ENCODE measurements at places on chromosomes 4 and X. TPM values are rescaled to one million over a fixed set of nuclear protein-coding genes. Genes with fewer than 3 reads are reported as not detected.

Gene SSX2B
- not detected for total RNA-seq

Gene F8
- total RNA-seq = 49.9 TPM

Gene MAGEE1
- total RNA-seq = 6.1 TPM

Gene ADGRG2
- 4.3 TPM for total RNA-seq

Gene ZNF630
- 4.4 TPM for total RNA-seq

Gene NAT8L
- 0.23 TPM for total RNA-seq

Gene SNCA
- total RNA-seq = 12.6 TPM

Gene GNRHR
- total RNA-seq = not detected

GRCh38 chr4:146063143-146063542, 112.4 kb upstream of the LSM6 start:
- no peak overlapping the region for H3K27ac ChIP-seq
- H3K4me1 ChIP-seq = no peaks in the 10 kb centered on the region
- no peak for DNase-seq

DNA sequence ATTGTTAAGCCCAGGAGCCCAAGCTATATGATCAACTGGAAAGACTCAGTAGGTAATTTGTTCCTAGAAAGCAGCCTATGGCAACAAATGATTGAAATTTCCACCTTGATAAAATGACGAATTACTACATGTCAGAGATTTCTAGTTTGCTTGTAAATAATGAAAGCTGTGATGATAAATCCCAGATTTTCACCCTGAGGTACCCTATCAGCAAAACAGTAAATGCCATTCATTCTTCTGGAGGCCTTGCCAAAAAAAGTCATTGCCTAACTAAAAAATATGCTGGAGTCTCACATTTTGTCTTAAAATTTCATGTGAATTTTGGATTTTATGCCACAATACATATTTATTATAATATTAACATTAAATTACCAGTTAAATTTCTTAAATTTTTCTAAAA, 71.3 kb downstream of the PPEF2 start:
- no peak overlapping the region for H3K4me3 ChIP-seq
- no peaks in the 10 kb centered on the region for H3K4me1 ChIP-seq
- H3K36me3 ChIP-seq = no peaks in the 10 kb centered on the region
- H3K27me3 ChIP-seq = no peaks in the 10 kb centered on the region
- no peak overlapping the region for H3K27ac ChIP-seq

DNA sequence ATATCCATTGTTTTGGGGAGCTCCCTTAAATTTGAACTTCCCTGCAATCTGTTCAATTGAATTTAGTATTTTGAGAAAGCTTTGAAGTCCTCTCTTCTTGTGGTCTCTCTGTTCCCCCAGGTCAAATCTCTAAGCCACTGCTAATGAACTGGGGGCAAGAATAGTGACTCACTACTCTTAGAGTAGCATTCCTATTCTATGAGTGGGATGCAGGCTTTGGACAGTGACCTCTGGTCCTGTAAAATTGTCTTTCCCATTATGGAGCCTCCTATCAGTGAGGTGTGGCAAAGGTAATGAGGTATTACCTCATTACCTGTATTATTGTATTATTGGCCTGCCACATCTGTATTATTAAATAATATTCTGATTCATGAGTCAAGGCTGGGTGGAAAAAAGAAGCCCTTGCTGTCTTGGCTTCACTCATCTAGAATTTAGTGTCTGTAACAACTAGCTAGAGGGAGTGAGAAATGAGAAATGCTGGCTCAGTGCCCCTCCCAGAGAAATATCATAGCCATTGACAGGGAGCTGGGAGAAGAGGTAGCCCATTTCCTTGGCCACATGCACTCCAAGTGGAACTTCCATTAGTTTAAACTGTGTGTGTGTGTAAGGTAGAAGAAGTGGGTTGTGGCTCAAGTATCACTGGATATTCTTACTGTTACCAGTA, 393.9 kb upstream of the CTSO start:
- H3K4me3 ChIP-seq = no peak overlapping the region
- DNase-seq = no peak
- peaks cover 4% of the 10 kb centered on the region for H3K4me1 ChIP-seq
- no peak overlapping the region for H3K27ac ChIP-seq
- H3K36me3 ChIP-seq = no peaks in the 10 kb centered on the region

GRCh38 chr4:144421839-144422565, 224.0 kb upstream of the HHIP start:
- no peaks in the 10 kb centered on the region for H3K36me3 ChIP-seq
- no peak overlapping the region for H3K4me3 ChIP-seq
- no peak for DNase-seq

DNA sequence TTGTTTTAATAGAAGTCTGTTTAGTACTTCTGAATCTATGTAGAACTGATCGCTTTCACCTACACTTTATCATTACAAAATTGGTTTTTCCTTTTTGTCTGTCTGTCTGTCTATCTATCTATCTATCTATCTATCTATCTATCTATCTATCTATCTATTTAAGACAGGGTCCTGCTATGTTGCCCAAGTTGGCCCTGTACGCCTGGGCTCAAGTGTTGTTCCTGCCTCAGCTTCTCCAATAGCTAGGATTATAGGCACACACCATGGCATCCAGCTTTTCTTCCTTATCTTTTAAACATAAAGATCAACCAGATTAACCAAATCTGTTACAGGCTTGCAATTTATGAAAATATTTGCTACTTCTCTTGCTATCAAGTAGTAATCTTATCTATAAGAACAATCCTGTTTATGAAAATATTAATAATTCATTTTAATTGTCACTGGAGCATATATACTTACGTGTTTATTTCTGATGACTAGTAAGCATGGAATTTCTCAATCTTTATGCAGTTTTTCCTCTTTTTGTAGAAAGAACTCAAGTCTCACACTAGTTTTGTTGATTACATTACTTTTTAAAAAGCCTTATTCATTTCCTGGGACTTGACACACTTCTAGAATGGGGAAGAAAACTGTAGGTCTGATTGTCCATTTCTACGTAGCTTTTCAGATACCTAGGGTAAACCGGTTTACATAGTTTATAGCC, 24.5 kb downstream of the KIAA0232 start:
- H3K4me3 ChIP-seq = no peak overlapping the region
- no peak overlapping the region for H3K27ac ChIP-seq
- no peaks in the 10 kb centered on the region for H3K27me3 ChIP-seq

GRCh38 chr4:113292371-113293042, 243.1 kb downstream of the ANK2 start:
- no peaks in the 10 kb centered on the region for H3K36me3 ChIP-seq
- no peaks in the 10 kb centered on the region for H3K27me3 ChIP-seq
- no peak overlapping the region for H3K27ac ChIP-seq
- DNase-seq = peak; percentile 59
- no peaks in the 10 kb centered on the region for H3K4me1 ChIP-seq

- H3K27ac ChIP-seq = no peak overlapping the region
- no peak for DNase-seq
- no peaks in the 10 kb centered on the region for H3K36me3 ChIP-seq
Measured at GRCh38 chr4:85370400-85371032, 104.4 kb upstream of the ARHGAP24 start.

DNA sequence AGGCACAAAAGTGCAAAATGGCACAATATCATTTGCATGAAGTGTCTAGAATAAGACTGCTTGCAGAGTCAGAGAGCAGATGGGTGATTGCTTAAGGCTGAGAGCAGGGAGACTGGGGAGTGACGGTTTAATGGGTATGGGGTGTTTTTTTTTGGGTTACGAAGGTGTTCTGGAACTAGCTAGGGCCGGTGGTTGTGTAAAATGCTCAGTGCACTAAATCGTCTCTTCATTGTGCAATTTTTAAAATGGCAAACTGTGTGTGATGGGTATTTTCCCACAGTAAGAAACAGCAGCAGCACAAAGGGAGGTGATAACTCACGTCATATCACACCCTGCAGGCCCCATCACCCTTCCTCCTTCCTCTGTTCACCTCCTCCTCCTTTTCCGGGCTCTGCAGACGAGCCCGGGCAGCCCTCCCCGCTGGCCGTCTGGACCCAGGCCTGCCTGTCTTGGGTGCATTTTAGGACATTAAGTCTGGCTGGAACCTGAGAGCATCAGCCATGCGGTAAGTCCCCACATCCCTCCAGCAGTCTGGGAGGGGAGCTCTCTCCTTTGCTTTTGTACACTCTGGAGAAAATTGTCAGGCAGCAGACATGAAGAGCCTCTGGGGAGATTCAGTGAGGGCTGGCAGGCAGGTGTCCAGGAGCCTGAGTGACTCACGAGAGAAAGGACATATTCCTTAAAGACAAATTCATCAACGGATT, 42.7 kb downstream of the ASMT start:
- no peak overlapping the region for H3K27ac ChIP-seq
- DNase-seq = peak; percentile 25
- no peaks in the 10 kb centered on the region for H3K27me3 ChIP-seq
- H3K36me3 ChIP-seq = no peaks in the 10 kb centered on the region
- no peaks in the 10 kb centered on the region for H3K4me1 ChIP-seq
- H3K4me3 ChIP-seq = no peak overlapping the region

DNA sequence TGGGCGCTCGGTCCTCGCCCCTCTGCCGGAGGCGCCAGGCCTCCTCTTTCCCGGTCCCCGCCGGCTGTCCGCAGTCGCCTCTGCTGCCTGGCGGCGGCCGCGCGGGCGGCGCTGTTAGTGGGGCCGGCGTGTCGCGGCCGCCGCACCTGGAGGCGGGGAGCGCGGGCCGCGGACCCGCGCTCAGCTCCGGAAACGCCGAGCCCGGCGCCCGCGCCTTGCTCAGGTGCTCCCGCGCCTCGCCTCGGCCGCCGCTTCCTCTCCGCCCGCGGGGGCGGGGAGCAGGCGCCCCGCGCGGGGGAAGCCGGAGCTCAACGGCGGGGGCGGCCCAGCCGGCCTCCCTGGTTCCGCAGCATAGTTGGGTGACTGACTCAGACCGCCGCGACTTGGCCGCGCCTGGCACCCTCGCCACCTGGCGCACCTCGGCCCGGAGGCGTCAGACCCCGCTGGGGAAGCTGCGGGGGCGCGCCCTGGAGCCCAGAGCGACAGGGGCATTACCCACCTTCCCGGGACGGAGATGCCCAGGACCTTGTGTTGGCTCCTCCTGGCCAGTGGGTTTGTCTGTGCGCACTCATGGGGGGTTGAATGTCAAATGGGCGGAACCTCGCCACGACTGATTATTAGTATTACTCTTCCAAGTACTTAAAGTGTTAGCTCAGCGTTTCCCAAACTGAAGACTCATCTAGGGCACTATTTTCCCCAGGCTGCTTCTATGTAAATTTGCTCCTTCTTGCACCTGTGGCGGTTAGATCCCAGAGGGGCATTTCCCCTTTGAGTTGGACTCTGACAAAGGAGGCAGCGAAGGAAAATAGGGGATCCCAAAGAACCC, at the start of gene ARAP2:
ARAP2 (minus strand) TSS at position 258 of the 826 bp plus-strand sequence. CDS start 15,028 bp downstream, outside the sequence.
- H3K27ac ChIP-seq = no peak within 1 kb of the TSS
- no peaks in the 10 kb centered on the region for H3K36me3 ChIP-seq
- H3K4me1 ChIP-seq = no peaks in the 10 kb centered on the region
- H3K27me3 ChIP-seq = no peaks in the 10 kb centered on the region

DNA sequence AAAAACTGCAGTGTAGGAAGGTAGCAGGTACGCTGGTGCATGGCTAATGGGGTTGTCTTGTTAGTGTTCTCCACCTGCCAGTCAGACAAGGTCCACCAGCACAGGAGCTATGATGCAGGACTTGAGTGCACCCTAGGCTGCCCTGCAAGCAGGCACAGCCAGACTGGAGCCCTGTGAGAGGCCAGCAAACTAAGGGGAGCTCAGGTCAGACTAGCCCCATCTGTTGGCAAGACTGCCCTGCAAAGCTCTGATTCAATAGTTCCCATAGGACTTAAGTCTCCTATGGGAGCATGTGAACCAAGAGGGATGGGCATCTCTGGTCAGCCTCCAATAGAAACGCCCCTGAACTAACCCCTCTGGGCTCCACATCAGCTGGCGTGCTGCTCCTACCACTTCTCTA, 1307.3 kb downstream of the C4orf33 start:
- no peak overlapping the region for H3K27ac ChIP-seq
- DNase-seq = no peak
- H3K36me3 ChIP-seq = no peaks in the 10 kb centered on the region
- no peak overlapping the region for H3K4me3 ChIP-seq
- H3K4me1 ChIP-seq = no peaks in the 10 kb centered on the region
- H3K27me3 ChIP-seq = no peaks in the 10 kb centered on the region

GRCh38 chrX:153225438-153226098, 46.5 kb downstream of the MAGEA1 start:
- no peak overlapping the region for H3K4me3 ChIP-seq
- peak; percentile 62 for DNase-seq
- no peaks in the 10 kb centered on the region for H3K36me3 ChIP-seq
- no peaks in the 10 kb centered on the region for H3K27me3 ChIP-seq
- no peaks in the 10 kb centered on the region for H3K4me1 ChIP-seq

- H3K27me3 ChIP-seq = no peaks in the 10 kb centered on the region
- H3K4me3 ChIP-seq = no peak overlapping the region
- no peak overlapping the region for H3K27ac ChIP-seq
- peaks cover 2% of the 10 kb centered on the region for H3K36me3 ChIP-seq
Measured at GRCh38 chr4:88674979-88675378, 22.6 kb downstream of the NAP1L5 start.

DNA sequence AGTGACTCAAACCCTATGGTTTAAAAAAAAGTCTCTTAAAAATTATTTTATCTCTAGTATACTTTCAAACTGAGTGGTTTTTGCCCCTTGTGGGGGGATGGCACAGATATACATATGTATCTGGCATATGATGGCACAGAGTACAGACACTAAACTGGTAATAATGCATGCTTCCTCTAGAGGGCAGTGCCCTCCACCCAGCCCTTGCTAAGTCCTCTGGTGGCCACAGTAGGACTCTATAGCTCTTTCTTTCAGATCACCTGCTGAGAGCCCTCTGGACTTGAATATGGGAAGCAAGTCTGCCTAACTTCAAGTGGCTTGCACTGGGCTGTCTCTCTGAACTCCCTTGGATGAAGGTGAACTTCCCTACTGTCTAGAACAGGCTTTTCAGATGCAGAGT, 66.3 kb downstream of the TSPAN7 start:
- H3K27ac ChIP-seq = no peak overlapping the region
- H3K4me3 ChIP-seq = no peak overlapping the region
- no peaks in the 10 kb centered on the region for H3K4me1 ChIP-seq
- no peaks in the 10 kb centered on the region for H3K36me3 ChIP-seq
- no peak for DNase-seq
- no peaks in the 10 kb centered on the region for H3K27me3 ChIP-seq

- no peak overlapping the region for H3K4me3 ChIP-seq
- H3K4me1 ChIP-seq = no peaks in the 10 kb centered on the region
- H3K27me3 ChIP-seq = no peaks in the 10 kb centered on the region
- no peaks in the 10 kb centered on the region for H3K36me3 ChIP-seq
- no peak for DNase-seq
Measured at GRCh38 chrX:63012574-63012973, 338.6 kb downstream of the SPIN4 start.

DNA sequence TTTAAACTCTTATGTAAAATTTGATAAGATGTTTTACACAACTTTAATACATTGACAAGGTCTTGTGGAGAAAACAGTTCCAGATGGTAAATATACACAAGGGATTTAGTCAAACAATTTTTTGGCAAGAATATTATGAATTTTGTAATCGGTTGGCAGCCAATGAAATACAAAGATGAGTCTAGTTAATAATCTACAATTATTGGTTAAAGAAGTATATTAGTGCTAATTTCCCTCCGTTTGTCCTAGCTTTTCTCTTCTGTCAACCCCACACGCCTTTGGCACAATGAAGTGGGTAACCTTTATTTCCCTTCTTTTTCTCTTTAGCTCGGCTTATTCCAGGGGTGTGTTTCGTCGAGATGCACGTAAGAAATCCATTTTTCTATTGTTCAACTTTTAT, at the start of gene ALB:
ALB (plus strand) TSS at position 246 of the 400 bp plus-strand sequence; CDS start at position 287, 41 bp downstream.
- H3K36me3 ChIP-seq = no peaks in the 10 kb centered on the region
- DNase-seq = no peak
- H3K4me1 ChIP-seq = no peaks in the 10 kb centered on the region

GRCh38 chr4:74583757-74584156, 138.8 kb downstream of the AREG start:
- H3K27ac ChIP-seq = no peak overlapping the region
- no peaks in the 10 kb centered on the region for H3K4me1 ChIP-seq
- H3K36me3 ChIP-seq = no peaks in the 10 kb centered on the region
- H3K27me3 ChIP-seq = no peaks in the 10 kb centered on the region

Measured in aorta (tissue), 5 donors.